ENCODE measurements at places on chromosomes 11 and 22.

DNA sequence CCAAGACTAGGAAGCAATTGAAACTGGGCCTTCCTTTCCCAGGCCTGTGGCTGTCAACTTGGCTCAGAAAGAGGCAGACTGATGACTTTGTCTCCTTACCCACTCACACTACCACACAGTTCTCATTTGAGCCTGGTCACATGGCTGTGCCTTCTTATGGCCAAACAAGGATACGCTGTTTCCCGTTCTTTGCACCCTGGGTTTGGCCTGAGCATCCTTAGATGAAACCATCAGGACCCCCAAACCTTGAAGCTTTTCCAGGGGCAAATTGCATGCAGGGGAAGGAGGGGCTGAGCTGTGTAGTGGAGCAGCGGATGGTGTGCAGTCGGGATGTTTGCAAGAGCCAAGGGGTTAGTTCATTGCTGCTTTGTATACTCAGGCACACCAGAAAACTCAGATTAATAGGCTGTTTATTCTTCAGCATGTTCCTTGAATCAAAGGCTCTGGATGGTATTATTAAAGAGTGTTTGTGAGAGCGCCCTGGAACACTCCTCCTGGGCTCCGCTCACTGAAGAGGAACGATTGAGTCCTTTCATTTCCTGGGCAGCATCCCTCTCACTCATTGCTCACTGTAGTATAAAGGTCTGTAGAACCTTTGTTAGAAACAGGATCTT lies 69.8 kb downstream of the ARFGAP2 start:
- DNase-seq, result peak; percentile 34

GRCh38 chr11:18204771-18205170 lies 31.8 kb downstream of the SAA4 start:
- no peak for DNase-seq

GRCh38 chr11:43517518-43517917 lies 158.8 kb downstream of the TTC17 start:
- no peak for DNase-seq

GRCh38 chr11:34356913-34357700 lies 703 bp downstream of the ABTB2 start:
- DNase-seq, result peak; percentile 88

DNA sequence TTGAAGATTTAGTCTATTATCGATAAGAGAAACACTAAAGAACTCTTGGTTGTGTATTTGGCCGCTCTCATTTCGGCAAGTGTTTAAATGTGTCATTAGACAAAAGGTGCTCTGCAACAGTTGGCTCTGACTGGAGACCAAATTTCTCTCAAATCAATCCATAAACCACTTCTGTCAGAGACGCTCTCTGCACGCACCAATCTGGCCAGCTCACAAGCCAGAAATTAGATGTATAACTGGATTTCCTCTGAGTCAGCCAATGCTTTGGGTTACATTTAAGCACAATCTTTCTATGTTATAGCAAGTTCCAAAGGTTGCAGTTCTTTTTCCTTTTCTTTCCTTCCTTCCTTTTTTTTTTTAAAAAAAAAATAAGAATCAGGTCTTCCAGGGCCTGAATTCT lies 17.6 kb upstream of the PARVA start:
- peak; percentile 40 for DNase-seq

DNA sequence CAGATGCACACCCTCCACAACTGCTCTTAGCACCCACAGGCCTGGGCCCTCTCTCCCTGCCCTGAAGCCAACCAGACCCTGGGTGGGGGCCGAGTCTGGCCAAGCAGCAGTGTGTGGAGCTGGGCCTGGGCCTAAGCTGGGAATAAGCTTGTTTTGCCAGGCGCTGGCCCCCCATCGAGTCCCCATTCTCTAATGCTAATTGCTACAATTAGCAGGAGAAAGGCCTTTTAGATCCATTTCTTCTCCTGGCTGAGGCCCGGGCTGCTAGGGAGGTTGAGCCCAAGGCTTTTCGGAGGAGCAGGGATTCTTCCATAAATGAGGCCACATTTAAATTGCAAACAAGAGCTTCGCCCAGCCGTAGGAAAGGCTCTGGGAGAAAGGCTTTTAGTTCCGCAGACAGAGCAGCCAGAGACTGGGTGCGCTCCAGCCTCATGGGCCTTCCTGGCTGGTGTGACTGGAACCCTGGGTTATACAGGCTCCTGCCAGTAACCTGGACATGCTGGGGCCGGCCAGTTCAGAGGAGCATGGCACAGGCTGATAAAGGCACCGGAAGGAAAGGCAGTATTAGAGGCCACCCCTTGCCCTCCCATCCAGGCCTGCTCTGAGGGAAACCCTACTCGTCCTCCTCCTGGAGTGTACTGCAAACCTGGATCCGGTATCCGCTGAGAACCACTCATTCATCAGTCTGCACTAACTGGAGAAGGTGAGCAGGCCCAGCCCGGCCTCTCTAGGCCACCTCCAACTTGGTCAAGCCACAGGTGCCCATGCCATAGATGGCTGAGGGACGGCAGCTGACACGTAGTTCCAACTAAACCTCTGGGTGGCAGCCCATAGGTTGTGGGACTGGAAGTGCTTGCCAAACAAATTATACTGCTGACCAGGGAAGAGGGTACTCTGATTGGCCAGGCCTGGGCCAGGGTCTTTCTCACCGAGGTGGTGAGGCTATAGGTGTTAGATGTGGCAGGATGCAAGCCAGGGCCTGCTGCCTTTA lies 6.2 kb downstream of the KCNQ1OT1 start:
- DNase-seq, result no peak

DNA sequence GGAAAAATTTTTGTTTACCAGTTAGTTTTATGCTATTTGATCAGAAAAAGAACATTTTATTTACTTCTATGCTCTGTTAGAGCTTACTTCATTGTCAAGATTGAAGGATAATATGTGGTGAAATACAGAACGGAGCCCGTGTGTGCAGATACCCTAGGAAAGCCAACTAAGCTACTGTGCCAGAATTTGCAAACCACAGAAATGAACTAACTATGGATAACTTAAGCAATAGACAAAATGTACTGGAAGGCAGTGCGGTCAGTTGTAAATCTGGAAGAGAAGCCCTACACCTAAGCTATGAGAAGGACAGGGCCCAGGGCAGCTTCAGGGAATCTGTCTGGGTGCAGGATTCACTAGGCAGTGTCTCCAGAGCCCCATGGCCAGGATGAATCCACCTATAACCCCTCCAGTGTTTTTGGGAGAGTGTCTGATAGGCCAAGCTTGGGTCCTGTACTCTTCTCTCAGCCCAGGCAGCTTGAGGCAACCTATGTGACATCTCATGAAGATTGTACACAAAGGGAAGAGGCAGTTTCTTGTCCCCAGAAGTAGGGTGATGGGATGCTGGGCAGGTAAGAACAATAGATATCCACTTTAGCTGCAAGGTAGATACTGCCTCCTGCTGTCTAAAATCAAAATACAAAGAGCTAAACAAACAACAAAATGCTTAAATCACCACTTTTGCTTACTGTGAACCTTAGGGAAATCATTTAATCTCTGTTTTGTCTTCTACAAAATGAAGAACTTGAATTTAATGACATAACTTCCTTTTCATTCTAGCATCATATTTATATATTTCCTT lies 12.1 kb downstream of the MMP7 start:
- DNase-seq, result no peak
